Esophagus mucosa (tissue), 1 donor: ENCODE measurements at places on chromosomes 1 and 21.

GRCh38 chr1:160376525-160377131, 9.8 kb downstream of the NHLH1 start:
- peak; percentile 58 for ATAC-seq

GRCh38 chr1:151711951-151712350, 4.7 kb downstream of the CELF3 start:
- no peak for ATAC-seq

DNA sequence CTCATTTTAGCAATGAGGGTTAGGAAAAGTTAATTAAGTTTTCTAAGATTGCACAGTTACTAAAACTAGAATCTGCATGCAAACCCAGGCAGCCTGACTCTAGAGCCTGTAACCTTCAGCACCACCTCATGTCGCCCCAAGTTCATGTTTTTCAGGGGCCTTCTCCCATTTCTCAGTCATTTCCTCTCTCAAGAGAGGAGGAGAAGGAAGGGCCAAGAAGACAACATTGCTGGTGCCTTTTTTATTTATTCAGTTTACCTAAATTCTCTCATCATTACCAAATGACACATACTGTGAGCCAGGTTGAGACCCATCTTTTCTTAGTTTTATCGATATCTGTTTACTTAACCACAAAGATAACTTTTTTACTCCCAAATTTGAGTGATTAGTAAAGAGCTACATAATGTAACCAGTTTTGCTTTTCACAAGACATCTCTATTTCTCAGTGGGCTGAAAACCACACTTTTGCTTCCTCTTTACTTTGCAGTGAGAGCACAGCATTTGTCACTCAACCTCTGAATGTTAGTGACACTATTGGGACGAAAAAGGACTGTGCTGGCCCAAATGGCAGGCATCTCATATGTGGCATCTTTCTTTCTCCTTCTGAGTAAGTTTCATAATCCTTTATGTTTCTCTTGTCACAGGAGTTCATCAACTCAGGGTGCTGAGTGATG, at the start of gene CD101:
TSS of gene CD101 (plus strand) at position 507 of the 674 bp plus-strand sequence. CDS start at position 565, 58 bp downstream.
- ATAC-seq = no peak

GRCh38 chr21:32197896-32198295, 81.0 kb downstream of the MIS18A start:
- no peak for ATAC-seq

DNA sequence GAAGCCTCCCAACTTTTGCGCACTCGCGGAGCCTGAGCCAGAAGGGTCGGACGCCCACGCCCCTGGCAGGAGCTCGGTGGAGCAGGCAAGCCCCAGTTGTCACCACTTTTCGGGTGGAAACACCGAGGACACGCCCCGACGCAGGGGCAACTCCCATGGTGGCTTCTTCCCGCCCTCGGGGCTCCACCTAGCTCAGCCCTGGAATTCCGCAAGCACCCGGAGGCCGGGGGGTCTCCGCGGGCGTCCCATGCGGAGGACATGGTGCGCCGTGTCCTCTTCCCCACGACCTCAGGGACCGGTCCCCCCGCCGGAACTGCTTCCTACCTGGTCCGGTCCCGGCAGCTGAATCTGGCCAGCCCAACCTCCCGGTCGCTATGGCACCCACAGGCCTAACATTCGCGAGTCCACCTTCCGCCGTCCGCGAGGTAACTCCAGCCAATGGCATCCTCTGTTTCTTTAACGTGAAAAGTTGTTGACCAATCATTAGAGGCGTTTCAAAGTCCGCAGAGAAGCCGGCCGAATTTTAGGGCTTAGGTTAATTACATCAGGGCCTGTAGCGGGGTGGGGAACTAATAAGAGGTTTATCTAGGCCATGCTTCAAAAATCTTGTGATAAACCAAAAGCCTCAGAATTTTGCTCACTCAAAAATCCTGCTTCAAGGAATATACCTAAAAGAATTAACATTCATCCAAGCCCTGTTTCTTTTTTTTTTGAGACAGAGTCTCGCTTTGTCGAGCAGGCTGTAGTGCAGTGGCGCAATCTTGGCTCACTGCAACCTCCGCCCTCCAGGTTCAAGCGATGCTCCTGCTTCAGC, at the start of gene STPG1:
TSS of gene STPG1 (minus strand) at position 433 of the 814 bp plus-strand sequence. CDS start 12,394 bp downstream, outside the sequence.
- peak; percentile 51 for ATAC-seq

- no peak for ATAC-seq
Measured at GRCh38 chr1:230836793-230837192, 31.5 kb downstream of the C1orf198 start.

GRCh38 chr21:42474043-42474831, 21.8 kb downstream of the RSPH1 start:
- peak; percentile 93 for ATAC-seq

DNA sequence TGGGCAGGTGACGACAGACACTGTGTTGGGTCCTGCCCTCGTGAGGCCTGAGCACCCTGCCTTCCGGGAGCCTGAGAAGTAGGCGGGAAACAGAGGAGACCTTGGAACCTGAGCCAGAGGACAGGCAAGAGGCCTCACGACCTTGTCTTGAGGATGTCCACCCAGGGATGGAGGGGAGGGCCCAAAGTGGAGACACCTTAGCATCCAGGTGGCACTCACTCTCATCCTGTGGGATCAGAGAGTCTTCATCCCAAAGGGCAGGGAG, 347.2 kb downstream of the NPHP4 start:
- no peak for ATAC-seq

DNA sequence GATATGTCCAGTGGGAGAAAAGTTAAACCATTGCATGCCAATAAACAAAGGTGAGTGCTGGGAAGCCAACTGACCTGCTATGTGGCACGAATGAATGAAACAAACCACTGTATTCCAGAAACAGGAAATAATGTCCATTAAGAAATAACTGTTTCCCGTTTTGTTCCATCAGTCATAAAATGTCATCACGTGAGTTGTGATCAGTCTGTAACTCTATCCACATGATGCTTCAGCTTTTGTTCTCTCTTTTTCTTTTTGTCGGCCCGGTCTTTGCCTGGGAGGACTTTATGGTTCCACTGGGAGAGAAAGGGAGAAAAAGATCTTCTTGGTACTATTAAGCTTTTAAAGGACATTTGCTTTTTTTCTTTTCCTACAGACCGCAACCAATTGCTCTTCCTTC, 179.9 kb downstream of the TGFB2 start:
- no peak for ATAC-seq

DNA sequence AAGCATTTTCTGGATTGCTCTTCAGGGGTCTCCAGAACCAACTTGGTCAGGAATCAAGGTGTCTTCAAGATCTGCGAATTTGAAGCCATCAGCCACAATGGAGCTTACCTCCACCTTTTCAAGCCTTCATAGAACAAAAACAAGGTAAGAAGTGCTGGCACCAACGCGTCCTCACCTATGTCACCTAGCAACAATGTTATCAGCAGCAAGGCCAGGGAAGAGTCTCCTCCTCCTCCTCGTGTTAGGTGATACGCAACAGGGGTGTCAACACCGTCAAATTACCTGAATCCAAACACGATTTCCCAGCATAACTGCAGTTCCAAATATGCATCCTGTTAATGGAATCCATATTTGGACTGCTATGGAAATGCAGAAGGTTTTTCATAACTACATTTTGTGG, 4.1 kb upstream of the TIAM1 start:
- no peak for ATAC-seq

- ATAC-seq = no peak
Measured at GRCh38 chr21:44637018-44637850, at the start of gene KRTAP10-10. Gene KRTAP10-10 (plus strand): TSS chr21:44637356. CDS start chr21:44637418, 62 bp downstream.

DNA sequence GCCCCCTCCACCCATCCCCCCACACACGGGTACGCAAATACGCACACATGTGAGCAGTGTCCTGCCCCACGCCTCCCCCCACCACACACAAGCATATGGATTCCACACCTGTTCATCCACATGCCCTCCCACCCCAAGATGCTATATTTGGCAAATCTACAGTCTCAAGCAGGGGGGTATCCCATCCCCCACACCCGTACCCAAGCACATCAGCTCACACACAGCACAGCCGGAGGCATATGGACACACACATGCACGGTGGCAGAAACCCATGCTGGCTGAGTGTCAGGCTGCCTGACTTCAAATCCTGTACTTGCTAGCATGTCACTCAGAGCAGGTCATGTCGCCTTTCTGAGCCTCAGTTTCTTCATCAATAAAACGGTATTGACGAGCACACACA, 10.6 kb downstream of the COL16A1 start:
- ATAC-seq = no peak

GRCh38 chr1:88001460-88001859, 672.8 kb downstream of the LMO4 start:
- no peak for ATAC-seq

DNA sequence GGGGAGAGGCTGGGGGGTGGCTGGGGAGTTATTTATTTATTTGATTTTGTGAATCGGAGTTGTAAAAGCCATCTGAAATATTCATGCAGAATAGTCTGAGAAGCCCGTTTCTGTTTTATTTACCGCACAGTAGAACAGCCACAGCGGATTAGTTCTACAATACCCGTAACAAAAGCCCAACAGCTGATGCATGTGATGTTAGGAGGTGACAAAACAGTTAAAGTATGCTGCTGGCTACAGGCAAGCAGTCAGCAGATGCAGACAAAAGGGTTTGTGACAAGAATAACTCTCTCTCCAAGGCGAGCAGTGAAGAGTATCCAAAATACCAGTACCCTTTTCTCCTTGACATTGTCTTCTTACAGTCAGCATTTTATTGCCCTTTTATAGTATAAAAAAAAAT, 42.0 kb downstream of the PROX1 start:
- no peak for ATAC-seq

DNA sequence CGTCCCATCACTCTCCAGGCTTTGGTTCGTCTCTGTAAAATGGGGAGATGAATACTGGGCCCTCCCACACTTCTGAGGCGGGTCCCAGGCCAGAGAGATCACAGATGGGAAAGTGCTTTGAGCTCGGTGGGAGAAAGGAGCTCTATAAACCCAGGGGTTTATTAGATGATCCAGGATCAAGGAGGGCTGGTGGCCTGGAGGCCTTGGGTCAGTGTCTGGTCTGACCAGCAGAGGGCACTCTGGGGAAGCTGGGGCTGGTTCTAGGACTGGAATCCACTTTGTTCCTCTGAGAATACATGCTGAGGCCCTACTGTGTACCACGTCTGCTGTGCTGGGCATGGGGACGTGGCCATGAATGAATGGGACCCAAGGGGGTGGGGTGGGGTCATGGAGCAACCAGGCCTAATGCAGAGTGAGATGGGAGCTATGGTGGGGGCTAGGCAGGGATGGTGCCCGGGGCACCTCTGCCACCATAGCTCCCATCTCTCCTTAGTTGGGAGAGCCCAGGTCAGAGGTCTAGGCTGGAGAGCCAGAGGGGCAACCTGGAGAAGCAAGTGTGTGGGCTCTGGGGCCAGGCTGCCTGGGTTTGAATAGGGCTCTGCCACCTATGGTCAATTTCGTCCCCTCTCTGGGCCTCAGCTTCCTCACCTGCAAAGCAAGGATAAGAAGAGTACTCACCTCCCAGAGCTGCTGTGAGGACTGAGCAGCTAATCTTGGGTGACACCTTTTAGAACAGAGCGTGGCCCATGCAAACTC, 9.0 kb upstream of the FAM131C start:
- peak; percentile 58 for ATAC-seq

- peak; percentile 82 for ATAC-seq
Measured at GRCh38 chr1:202589190-202589930, 120.9 kb downstream of the SYT2 start.

GRCh38 chr1:42731585-42731984, 8.5 kb downstream of the CLDN19 start:
- no peak for ATAC-seq

DNA sequence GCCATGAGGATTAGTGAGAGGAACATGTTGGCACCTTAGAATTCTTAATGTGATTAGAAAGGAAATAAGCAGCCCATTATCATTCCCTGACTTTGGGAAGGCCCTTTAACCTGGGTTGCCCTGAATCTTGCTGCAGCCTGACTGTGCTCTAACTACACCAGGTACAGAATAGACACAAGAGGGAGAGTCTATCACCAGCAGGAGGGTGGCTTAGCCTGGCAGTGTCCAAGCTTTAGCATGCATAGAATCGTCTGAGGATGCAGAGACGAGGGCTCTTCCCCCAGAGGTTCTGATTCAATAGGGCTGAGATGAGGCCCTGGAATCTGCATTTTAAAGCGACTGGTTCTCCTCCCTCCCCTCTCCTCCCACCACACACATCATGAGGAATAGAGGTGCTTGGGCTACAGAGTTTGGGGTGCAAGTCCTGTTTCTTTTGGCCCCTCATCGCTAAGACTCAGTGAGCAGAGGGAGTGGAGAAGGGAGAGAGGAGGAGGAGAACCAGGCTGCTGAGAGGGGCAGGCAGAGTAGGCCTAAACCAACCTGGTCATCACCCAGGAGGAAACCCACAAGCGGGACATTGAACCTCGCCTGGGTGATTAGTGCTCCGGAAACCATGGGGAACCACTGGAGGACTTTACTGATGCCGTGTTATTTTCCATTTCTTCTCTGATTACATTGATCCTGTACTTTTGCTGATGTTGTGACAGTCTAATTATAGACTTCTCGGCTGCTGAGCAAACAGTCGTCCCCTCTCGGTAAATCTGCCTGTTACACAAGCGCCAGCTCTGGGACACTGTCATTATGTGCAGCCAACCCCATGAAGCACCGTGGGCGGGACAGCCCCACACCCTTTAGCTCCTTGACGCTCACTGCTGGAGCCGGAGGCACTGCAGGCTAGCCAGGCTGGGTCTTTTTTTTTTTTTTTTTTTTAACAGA, 6.3 kb upstream of the TENT5C start:
- ATAC-seq = no peak
